Hippocampal formation (tissue), 2 donors: ENCODE measurements at places on chromosomes 1 and 21.

- DNase-seq = no peak
These were observed 33.7 kb downstream of the PSEN2 start for GRCh38 chr1:226903819-226904716.

GRCh38 chr1:38046333-38046883, at the start of gene POU3F1:
Gene POU3F1 (minus strand): TSS chr1:38046793. CDS start chr1:38046743, 50 bp downstream.
- DNase-seq = no peak

GRCh38 chr1:31485166-31485565, 72.2 kb downstream of the SERINC2 start:
- DNase-seq = no peak

- DNase-seq = no peak
These were observed 614.3 kb downstream of the NCAM2 start for GRCh38 chr21:21612466-21612865.

GRCh38 chr1:109618661-109619575, 498 bp downstream of the GNAT2 start:
- no peak for DNase-seq

GRCh38 chr1:33815061-33815460, 48.8 kb upstream of the HMGB4 start:
- DNase-seq = no peak

- DNase-seq = no peak
These were observed 34.7 kb downstream of the CELF3 start for GRCh38 chr1:151681923-151682322.

DNA sequence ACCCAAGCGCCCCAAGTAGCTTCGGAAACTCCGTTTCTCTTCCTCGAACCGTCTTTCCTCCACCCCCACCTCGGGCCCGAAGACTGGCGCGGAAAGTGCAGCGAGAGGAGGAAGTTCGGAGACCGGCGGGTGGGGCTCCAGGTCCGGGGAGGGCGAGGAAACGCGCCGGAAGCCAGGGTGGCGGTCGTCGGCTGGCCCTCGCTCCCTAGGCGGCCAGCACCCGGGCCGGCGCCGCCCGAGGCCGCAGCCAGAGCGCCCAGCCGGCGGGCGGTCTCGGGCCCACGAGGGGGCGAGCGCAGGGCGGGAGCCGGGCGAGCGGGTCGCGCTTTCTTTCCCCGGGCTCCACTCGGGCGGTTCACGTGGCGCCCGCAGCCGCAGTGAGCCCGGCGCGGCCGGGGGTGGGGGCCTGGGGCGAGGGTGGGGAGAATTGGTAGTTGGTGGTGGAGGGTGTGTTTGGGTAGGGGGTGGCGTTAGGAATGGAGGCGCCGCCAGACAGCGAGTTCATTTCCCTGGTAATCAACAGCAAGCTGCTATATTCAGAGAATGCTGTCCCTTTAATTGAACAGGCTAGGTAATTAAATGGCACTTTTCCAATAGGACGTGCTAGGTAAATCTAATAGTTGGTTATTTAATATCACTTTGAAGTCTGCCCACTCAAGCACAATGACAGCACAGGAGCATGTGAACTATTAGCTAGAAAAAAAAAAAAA, 6.7 kb downstream of the LMO4 start:
- peak; percentile 43 for DNase-seq

DNA sequence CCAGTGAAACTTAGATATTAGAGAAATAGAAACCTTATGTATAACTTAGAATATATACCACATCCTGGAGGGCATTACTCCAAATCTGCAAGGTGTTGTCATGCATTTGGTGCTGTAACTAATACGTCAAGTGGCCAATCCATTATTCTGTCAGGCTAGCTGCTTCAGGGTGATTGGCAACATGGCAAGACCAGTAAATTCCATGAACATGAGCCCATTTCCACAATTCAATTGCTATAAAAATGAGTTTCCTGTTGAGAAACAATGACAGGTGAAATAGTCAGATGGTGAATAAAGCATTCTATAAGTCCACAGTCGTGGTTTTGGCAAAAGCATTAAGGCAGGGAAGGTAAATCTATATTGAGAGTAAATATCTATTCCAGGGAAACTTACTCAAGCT, 566.0 kb downstream of the ADGRL2 start:
- no peak for DNase-seq

DNA sequence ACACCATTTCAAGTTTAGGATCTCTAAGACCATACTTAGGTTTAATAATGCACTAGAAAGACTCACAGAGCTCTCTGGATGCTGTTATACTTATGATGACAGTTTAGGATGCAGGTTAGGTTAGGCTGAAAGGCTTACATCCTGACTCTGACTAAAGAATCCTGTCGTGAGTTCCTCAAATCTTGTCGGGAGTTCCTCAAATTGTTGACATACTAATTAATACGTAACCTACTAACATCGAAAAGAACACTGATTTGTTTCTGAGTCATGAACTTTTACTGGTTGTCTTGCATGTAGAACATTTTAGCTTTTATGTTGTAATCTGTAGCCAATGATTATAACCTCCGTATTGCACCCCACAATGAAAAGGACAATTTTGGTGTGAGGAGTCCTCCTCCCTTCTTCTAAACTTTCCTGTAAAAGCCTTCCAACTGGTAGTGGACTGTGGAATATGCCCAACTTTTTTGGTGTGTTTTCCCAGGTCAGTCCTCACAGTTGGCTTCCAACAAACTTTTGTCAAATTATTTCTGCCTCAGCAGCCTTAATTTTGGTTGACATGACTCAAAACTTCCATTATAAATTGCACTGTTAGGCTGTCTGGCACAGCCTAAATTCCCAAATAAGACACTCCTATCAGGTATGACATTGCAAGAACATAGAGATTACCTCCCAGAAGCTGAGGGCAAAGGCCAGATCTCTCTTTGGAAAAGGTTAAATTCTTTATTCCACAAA, 107.9 kb upstream of the PALMD start:
- DNase-seq = no peak

- no peak for DNase-seq
These were observed 7.2 kb downstream of the GALNT2 start for GRCh38 chr1:230074270-230074669.

GRCh38 chr21:42513985-42514882, 582 bp downstream of the SLC37A1 start:
- DNase-seq = peak; percentile 30

GRCh38 chr1:10528066-10529014, 53.6 kb downstream of the PEX14 start:
- no peak for DNase-seq

DNA sequence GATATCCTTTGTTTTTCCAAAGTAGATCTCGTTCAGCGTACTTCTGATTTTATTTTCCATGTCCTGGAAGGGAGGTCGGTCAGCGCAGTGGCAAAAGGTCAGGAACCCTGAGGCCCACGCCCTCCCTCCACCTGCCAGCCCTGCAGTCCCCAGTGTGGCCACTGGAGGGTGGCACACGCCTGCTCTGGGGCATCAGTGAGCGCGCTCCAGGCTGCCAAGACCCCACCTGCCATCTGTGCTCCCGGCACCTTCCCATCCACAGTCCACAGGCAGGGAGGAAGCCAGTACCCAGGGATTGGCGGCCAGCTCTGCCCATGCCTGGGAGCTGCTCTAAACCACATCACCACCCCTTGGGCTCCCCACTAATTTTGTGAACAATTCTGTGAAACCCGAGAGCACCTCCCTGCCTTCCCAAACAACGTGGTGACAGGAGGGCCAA, 32.3 kb downstream of the SLC66A1 start:
- DNase-seq = peak; percentile 31

GRCh38 chr1:48673332-48674105, 103.2 kb downstream of the BEND5 start:
- no peak for DNase-seq

GRCh38 chr1:90132306-90132705, 137.4 kb downstream of the ZNF326 start:
- DNase-seq = no peak

DNA sequence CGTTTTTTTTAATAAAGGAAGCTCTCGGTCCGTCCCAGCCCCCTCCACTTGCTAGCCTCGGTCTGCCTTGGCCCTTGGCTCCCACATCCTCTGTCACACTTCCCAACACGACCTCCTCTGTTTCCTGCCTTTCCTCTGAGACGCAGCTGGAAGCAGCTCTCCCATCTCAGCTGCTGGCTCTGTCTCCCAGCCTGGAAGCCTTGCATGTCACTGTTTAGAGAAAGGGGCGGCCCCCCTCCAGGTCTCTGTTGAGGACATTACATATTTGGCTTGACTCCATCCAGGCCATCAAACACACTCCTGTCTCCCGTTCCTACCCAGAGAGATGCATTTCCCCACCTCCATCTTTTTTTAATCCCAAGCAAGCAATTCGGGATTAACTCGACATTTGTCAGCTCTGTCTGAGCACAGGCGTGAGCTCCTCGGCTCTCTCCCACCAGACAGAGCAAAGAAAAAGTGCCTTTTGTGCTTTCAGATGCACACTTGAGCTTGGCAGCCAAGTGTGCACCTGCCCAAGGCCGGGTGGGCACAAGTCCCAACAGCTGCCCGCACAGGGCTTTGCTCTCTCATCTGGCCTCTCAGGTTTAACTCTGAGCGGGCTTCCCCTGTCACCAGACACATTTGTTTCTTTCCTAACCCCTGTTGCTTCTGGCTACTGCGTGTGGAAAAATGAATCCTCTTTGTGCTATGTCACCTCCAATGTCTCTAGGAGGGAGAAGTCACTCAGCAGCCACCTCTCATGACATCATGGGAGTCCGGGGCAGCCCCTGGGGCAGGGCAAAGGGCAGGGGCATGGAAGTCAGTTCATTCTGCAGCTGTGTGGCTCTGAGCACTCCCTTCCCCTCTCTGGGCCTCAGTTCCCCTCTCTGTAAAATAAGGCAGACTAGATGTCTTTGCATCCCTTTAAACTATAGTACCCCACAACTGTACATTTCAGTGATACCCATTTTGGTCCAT, 108.3 kb downstream of the KCND3 start:
- DNase-seq = no peak

DNA sequence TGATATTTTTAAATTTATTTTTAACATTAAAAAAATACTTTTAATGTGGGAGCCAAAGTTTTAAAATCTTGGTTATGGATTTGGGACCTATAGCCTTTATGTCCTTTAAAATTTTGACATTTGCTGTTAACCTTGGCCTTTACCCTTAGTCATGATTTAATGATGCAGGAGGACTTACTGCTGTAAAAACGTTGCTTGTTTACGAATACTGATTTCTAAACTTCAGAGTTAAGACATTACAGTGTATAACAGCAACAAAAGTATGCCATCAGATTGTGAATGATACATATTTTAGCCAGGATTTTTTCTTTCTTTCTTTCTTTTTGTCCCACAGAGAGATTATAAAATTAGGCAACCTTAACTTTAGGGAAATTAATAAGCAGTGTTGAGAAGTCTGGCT, 8.9 kb downstream of the RBM15 start:
- no peak for DNase-seq

- DNase-seq = no peak
These were observed 59.6 kb downstream of the EDEM3 start for GRCh38 chr1:184695023-184695422.

DNA sequence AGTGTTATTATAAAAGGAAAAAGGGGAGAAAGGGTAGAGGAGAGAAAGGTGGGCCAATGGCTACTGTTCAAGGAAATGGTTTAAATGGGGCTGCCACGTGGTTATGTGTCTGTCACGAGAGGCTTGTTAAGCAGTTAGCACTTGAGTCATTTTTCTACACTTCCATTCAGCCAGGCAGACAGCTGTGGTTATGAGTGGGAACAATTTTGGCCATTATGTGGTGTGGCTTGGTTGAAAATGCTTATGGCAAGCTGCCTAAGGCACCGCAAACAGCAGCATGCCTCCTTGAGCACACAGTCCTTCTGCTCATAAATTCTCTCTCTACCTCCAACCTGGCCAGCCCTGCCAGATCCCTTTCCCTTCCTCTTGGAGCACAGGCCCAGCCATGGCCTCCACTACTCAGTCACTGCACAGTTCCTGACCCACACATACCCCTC, 3.2 kb upstream of the SRM start:
- DNase-seq = no peak

DNA sequence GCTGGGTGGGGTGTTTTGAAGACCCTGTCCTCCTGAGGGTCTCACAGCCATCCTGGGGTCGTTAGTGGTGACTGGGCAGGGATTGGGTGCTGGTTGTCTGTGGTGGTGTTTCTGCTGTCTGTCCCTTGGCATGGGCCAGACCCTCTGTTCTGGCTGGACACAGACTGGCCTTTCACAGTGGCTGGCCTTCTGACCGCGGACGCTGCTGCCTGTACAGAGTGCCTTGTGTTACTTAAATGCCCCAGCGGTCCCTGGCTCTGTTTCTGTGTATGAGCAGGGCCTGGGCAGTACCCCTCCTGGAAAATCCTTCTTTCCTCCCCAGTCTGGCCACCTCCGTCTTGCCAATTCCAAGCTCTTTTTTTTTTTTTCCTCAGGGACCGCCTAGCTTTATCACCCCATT, 50.9 kb downstream of the SH3BGR start:
- DNase-seq = peak; percentile 47

- no peak for DNase-seq
These were observed 478.3 kb downstream of the COL11A1 start for GRCh38 chr1:102630041-102630440.

GRCh38 chr1:58732087-58732775, 32.4 kb upstream of the MYSM1 start:
- no peak for DNase-seq

DNA sequence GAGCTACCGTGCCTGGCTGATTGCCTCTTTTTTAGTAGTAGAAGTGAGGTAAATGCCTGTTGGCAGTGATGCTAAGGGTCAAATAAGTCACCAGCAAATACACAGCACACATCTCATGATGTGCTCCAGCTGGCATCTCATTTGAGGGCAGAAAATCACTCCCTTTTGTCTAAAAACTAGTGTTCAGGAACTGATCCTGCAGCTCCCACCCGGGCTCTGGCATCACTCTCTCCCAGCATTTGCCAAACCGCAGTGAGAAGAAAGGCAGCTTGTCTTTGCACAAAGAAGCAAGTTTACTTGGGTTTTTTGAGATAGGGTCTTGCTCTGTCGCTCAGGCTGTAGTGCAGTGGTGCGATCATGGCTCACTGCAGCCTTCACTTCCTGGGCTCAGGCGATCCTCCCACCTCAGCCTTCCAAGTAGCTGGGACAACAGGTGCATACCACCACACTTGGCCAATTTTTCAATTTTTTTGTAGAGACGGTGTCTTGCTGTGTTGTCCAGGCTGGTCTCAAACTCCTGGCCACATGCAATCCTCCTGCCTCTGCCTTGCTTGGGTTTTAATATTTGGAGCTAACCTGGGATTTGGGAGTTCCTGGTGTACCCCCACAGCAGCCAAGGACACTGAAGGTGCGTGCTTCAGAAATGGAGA, 4.1 kb downstream of the RBP7 start:
- DNase-seq = peak; percentile 24
